G401 (cell line): ENCODE measurements at places on chromosomes 1 and 21.

- peak; percentile 19 for DNase-seq
These were observed 33.3 kb upstream of the KCNE1 start for GRCh38 chr21:34545079-34545884.

DNA sequence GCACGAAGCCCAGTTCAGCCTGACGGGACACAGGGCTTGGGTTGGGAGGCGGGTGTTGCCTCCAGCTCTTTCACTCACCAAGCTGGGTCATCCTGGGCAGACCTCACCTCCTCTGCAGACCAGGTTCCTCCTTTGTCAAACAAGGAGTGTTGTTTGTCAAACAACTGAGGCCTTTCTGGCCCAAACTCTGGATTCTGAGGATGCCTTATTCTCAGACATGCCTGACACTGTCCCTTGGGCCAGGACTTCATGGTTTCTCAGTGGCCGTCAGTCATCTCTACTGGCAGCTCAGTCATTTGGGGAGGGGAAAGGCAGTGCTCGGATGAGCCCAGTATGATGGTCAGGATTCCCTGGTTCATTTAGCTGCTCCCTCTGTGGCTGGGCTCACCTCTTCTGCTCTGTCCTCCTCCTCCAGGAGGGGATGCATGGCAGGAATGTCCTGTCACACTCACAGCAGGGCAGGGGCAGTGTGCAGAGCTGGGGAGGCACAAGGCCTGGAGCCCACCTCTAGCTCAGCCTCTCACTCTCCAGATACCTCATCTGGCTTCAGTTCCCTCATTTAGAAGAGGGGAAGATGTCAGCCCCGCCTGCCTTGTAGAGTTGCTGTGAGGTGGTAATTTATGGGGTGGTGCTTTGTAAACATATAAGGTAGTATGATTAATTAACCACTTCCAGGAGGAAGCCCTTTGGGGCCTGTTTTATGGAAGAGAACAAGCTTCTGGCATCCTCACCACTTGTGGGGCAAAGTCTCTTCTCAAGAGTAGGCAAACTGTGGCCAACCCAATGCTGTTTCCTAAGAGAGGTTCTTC lies 20.6 kb downstream of the SLC2A1 start:
- DNase-seq = no peak

GRCh38 chr1:236786453-236786852 lies 8.6 kb upstream of the MTR start:
- no peak for DNase-seq

DNA sequence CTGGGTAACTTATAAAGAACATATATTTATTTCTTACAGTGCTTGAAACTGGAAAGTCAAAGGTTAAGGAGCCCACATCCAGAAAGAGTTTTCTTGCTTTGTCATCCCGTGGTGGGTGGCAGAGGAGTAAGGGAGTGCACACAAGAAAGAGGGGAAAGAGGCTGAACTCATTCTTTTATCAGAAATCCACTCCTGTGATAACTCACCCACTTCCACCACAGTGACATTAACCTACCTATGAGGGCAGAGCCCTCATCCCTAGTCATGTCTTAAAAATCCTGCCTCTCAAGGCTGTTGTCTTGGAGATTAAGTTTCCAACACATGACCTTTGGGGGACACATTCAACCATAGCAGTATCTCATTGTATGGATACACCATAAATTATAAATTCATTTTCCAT lies 32.5 kb upstream of the RGS4 start:
- DNase-seq = no peak

- DNase-seq = no peak
These were observed 16.5 kb upstream of the ATP6V1G3 start for GRCh38 chr1:198556971-198557370.

DNA sequence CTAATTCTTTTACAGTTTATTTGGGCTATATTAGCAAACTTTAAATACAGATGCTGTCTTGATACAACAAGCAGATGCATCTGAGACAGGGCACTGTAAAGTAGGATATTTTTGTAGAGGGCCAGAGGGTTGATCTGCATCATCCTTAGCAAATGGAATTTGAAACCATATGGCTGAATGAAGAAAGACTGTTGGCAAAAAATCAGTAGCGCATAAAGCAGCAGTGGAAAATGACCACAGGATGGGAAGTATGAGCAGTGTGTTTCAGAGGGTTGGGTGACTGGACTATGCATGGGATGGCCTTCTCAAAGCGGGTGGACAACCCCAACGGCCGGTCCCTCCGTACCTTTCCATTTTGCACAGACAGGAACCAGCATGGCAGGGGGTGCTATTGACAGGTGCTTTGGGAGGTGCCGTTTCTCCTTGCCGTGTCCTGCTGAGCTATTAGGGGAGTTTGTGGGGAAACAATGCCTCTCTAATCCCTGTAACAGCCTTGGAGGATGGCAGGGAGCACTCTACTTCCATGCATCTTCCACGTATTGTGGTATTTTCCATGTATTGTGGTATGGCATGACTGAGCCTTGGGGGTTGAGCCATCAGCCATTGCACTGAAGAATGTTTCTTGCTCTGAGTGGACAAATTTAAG lies 5.9 kb downstream of the LRRC8B start:
- no peak for DNase-seq

DNA sequence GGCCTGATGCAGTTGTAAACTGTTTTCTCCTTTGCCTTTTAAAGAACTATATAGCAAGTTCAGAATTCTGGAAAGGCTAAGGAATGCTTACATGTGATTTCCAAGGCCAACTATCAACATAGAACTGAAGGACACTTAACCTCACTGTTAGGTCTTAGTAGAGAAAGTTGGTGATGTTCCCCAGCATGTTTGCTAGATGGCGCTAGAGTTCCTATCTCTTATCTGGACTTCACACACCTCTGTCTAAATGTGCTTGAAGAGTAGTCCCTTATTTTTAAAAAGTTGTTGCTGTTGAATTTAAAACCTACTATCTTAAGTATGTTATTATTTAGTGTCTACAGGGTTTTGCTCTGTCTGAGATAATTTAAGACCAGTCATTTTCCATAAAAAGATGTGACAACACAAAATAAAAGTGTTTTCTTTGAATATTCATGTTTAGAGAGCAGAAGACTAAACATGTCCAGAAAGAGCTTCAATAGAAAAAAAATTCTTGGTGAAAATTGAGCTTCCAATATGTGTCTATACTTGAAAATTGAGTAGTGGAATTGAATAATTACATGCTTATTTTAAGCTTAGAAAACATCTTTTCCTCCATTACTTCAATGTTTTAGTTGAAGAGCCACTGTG lies 237.3 kb downstream of the S1PR1 start:
- no peak for DNase-seq

DNA sequence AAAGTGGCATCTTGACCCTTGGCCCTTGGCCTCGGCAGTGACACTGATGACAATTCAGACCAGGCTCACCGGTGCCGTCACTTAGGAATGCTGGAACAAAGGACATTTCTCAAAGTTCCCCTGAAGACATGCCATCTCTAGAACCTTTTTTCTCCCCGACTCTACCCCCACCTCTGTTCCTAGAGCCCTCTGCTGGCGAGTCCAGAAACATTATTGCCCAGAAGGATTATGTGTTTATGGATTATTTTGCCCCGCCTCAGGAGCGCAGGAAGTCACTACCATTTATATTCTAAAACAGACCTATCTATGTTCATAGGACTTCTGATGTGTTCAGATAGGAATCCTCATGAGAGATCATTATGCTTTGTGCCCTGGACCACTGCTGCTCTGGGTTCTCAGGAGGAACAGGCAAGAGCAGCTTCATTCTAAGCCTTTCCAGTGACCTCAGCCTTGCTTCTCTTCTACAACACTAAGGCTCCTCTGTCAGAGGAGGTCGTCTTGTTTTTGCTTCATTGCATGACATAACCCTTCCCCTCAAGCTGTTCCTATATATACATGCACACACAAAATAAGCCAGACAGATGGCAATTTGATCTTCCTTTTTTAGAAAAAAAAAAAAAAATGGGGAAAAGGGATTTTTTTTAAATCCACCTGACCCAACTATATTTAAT lies 12.4 kb upstream of the SHISA4 start:
- DNase-seq = peak; percentile 22

DNA sequence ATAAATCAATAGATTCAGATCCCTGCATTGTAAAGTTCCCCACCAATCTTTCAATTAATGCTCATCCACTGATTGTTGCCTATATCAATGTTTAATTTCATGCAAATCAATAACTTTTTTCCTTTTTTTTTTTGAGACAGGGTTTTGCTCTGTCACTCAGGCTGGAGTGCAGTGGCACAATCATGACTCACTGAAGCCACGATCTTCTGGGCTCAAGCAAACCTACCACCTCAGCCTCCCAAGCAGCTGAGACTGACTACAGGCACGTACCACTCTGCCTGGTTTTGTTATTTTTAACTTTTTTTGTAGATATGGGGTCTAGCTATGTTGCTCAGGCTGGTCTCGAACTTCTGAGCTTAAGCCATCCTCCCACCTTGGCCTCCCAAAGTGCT lies 25.7 kb downstream of the DIO1 start:
- no peak for DNase-seq

DNA sequence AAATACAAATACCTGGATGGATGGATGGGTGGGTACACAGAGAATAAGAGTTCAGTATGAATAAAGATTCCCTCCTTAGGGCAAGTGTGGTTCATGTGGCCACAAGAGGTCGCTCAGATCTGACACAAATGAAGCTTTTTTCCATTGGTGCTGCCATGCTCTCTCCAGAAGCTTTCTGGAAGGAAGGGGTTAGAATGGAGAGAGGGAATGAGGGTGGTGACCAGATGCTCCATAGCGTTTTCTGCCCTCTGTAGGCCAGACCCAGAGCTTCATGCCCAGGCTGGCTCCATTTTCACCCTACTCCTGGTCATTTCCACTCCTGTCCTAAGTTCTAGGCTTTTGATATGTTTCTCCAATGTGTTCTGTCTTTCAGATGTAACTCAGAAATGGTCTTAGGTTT lies 3.3 kb upstream of the FCRL6 start:
- peak; percentile 83 for DNase-seq

- no peak for DNase-seq
These were observed 18.3 kb upstream of the IPO9 start for GRCh38 chr1:201810466-201811216.

DNA sequence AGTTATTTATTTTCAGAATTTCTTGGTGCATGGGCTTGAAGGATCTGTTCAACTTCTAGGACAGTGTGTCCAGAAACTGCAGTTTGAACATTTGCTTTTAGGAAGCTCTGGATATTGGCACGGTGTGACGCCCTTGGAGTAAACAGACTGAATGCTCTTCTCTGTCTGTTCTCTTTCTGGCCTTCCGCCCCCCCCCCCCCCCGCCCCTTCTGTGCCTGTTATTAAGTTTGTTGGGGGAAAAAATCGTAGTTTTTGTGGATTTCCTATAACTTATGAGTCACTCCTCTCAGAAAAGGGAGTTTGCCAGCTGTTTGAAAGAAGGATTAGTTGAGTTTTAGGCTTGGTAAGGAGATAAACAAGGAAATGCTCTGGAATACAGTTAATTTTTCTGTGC lies 1.2 kb downstream of the KCTD3 start:
- DNase-seq = peak; percentile 67

DNA sequence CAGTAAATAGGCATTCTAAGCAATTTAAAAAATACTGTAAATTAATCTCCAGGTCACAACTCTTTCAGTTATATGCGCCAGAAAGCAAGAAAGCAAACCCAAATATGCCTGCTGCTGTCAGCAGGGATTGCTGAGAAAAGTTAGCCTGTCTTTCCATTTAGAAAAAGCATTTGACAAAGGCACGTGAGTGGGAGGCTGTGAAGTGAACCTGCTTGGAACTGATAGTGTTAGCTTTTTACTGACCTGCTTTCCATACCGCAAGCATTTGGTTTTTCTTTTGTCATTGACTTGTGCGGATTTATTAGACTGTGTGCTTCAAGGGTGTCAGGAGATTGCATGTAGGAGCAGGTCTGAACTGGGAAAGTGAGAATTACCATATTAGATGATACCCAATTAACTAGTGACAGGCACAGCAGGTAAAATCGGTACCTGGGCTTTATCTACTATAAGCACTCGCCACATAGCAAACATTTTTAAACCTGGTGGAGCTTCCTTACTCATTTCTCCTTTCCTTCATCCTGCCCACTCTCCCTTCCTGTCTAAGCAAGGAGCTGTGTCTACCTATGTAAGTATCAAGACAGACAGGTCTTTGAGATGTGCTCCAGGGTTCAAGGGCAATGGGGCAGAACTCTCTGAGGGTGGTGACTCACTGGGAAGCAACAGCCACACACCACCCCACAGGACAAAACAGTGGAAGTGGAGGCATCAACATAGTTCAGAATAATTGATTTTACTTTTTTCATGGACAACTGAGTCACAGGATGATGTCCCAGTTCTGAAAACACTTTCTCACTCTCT lies 323.9 kb downstream of the DISC1 start:
- no peak for DNase-seq

DNA sequence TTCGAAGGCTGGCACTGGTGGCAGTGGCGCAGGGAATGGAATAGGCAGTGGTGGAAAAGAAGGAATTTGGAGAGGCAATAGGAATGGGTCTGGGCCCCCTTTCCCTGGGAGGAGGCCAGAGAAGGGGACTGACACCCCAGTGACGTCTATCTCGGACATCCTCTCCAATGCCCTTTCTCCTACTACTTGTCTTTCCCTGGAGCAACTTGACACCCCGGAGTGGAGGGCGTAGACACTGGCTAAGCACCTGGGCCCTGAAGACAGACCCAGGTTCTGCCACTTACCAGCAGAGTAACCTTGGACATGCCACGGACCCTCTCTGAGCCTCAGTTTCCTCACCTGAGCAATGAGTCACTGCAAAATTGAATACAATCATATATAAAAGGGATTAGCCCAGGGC lies 86.8 kb downstream of the CAMK2N1 start:
- DNase-seq = no peak

GRCh38 chr21:17789069-17789468 lies 30.1 kb downstream of the C21orf91 start:
- no peak for DNase-seq

DNA sequence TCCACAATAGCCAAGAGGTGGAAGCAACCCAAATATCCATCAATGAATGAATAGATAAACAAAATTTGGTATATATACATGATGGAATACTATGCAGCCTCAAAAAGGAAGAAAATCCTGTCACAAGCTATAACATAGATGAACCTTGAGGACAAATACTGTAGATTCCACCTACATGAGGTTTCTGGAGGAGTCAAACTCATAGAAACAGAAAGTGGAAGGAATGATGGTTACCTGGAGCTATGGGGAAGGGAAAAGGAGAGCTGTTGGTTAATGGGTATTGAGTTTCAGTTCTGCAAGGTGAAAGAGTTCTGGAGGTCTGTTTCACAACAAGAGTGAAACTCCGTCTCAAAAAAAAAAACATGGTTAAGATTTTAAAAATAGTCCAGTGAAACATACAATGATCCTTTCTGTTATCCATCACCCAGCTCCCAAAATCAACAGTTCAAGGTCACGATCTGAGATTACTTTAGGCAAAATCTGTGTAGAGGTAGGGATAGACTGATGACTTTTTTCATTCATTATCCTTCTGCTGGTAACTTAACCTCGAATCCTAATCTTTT lies 80.8 kb upstream of the HNRNPU start:
- DNase-seq = no peak

- no peak for DNase-seq
These were observed 338.3 kb downstream of the LTN1 start for GRCh38 chr21:28654406-28654805.

- DNase-seq = no peak
These were observed 17.4 kb upstream of the USP24 start for GRCh38 chr1:55232448-55233144.

GRCh38 chr21:33219954-33220353 lies 9.8 kb upstream of the IFNAR2 start:
- no peak for DNase-seq

- DNase-seq = no peak
These were observed 564.2 kb downstream of the PTPRU start for GRCh38 chr1:29800522-29800956.
